ENCODE measurements at places on chromosomes 7 and 10.

- no peak for DNase-seq
These were observed 282.4 kb downstream of the HPSE2 start for GRCh38 chr10:98953251-98953650.

DNA sequence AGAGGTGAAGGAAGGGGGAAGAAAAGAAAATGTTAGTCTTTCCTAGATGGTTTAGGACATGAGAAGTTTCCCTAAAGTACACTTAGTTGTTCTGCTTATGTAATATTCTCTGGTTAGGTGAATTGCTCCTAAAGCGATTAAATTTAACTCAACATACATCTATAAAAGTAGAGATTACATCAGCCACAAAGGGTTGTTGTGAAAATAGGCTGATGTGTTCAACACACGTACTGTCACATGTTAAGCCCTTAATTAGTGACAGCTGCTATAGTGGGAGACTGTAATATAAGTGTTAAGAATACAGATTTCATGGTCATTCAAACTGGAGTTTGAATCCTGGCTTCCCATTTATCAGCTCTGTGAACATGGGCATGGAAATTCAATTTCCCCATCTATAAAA, 12.8 kb downstream of the HECTD2 start:
- DNase-seq = no peak

GRCh38 chr7:150997075-150997511, 6.3 kb downstream of the NOS3 start:
- DNase-seq = no peak

DNA sequence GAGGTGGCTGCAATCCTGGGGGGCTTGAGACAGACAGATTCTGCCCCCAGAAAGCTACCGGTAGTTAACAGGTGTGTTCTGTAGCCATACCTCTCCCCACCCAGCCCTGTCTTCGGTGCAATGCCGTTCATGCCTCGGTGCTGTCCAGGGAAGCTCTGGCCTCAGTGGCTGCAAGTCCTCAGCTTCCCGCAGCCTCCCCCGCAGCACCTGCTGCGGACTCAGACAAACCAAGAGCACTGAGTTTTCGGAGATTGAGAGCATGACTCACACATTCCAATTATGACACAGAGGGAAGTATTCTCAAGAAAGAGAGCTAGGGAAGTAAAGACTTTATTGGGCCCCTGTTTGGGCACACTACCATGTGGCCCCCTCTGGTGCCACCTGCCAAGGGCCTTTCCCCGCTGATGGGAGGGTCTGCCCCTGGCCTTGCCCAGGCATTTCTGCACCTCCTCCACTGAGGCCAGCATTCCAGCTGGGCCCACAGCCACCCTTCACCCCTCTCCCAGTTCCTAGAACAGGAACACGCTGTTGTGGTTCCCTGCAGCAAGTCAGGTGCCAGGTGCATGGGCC, 30.2 kb upstream of the EZH2 start:
- no peak for DNase-seq

DNA sequence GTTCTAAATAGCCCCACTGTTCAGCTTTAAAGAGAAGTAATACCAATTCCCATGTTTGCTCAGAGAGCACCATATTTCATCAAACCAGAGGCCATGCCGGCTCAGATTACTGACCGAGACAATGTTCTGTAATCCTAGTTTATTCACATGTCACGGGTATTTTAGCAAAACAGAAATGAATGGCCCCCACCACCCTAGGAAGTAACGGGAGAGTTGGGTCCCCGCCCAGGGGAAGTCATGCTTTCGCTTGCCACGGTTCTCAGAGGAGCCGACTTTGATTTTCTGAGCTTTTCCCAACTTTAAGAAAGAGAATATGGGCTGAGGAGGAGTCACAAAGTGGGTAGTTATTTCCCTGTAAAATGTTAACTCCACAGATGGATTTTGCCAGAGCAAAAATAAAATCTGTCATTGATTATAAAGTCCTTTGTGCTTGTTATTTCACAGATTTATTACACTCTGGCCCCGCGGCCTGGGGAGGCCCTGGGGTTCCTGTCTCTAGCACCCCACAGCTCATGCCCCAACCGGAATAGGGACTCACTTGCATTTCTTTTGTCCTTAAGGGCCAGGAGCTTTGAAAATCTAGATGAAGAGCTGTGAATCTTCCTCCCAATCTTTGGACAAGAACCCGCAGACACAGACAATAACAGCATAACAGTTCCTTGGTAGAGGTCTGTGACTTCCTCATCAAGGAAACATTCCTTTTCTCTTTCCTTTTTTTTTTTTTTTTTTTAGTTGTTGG, 3.7 kb upstream of the GDF10 start:
- no peak for DNase-seq

GRCh38 chr7:36127075-36127740, 25.8 kb upstream of the EEPD1 start:
- DNase-seq = no peak

DNA sequence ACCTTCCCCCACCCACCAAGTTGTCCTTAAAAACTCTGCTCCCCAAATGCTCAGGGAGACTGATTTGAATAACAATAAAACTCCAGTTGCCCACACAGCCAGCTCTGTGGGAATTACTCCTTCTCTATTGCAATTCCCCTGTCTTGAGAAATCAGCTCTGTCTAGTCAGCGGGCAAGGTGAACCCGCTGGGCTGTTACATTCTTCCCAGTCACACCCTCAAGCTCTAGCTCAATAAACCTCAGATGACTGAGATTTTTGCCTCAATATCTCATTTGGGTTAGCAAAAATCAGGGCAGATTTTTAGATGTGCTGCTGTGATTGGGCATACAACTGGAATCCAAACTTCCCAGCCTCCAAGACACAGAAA, 32.9 kb downstream of the SVOPL start:
- DNase-seq = no peak

DNA sequence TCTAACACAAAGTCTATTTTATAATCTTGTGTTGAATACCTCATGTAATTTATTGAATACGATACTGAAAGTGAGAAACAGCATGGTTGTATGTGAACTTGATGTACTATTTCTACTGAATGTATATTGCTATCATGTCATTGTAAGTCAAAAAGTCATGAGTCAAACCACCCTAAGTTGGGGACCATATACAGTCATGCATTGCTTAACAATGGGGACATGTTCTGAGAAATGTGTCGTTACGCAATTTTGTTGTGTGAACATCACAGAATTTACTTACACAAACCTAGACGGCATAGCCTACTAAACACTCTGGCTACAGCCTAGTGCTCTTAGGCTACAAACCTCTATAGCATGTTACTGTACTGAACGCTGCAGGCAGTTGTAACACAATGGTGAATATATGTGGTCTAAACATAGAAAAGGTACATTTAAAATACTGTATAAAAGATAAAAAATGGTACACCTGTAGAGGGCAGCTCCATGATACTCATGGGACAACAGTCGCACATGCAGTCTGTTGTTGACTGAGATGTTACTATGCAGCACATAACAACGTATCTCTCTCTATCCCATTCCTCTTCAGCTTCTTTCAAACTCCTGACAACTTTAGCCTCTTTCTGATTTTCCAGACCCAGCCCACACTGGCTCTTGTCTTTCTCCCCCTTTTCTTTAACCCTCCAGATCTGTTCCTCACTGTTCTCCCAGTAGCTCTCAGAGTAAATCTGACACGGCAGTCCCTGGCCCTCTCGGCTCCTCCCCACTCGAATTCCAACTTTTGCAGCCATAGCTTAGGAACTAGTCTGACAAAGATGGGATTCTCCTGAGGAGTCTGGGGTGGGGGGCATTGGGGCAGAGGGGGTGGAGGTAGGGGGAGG, 90.1 kb downstream of the SNX10 start:
- DNase-seq = no peak

DNA sequence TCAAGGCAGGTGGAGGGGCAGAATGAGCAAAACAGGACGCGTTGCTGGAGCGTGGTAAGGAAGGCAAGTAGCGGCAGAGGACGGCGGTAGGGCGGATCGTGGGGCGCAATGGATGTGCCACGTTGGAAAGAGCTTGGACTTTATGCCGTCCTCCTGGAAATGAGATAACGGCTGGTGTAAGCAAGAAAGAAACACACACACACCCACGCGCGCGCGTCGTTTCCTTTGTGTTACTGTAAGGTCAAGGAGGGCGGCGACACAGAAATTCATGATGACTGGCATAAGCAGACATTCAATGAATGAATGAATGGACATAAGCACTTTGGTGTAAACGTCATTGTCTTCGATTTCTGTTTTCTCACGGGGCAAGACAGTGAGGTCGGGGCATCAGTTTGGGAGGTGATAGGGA, 683 bp upstream of the ENTPD7 start:
- DNase-seq = no peak

GRCh38 chr7:69796416-69796815, 198.1 kb downstream of the AUTS2 start:
- no peak for DNase-seq

GRCh38 chr7:74026406-74026902, 1.5 kb upstream of the ELN start:
- no peak for DNase-seq

- peak; percentile 36 for DNase-seq
These were observed 126.4 kb upstream of the CCDC6 start for GRCh38 chr10:60032723-60033122.

GRCh38 chr10:34539533-34540315, 275.4 kb downstream of the PARD3 start:
- DNase-seq = no peak

DNA sequence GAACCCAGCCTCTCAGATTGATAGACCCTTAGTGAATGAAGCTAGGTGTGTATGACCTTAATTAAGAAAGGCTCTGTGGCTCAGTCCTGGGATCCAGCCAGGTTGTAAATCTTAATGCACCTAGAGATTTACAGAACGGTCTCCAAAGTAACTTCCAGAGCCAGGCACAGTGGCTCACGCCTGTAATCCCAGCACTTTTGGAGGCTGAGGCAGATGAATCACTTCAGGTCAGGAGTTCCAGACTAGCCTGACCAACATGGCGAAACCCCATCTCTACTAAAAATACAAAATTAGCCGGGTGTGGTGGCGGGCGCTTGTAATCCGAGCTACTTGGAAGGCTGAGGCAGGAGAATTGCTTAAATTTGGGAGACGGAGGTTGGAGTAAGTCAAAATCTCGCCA, 24.3 kb downstream of the CALHM2 start:
- no peak for DNase-seq

DNA sequence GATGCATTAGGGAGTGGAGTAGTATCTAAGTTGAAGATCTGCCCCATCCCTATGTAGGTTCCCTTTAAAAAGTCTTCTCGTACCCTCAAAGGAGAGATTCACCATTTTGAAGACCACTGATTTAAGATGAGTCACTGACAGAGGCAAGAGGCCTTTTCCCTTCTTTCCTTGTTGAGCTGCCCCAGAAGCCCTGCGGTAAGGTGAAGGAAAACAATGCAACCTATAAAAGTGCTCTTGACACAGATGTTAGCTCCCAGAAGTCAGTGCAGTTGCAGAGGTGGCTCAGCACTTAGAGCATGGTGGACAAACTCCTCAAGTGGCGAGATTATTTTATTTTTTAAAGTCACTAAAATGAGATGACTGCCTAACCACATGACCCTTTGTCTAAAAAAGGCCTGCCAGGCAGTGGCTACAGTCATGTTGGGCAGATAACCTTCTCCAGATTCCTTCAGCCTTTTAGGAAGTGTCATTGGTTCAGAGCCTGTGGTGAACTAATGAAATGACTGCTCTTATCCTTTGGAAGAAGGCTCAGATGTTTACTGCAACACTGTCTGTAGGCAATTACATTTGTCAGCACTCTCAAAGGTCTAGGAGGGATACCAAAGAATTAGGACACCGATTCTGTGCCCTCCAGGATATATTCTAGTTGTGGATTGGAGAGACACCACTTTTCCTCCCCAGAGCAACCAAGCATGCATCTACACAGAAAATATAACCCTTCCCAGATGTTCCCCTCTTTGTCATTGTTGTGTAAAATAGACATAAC, 88.7 kb downstream of the ARID5B start:
- DNase-seq = no peak

DNA sequence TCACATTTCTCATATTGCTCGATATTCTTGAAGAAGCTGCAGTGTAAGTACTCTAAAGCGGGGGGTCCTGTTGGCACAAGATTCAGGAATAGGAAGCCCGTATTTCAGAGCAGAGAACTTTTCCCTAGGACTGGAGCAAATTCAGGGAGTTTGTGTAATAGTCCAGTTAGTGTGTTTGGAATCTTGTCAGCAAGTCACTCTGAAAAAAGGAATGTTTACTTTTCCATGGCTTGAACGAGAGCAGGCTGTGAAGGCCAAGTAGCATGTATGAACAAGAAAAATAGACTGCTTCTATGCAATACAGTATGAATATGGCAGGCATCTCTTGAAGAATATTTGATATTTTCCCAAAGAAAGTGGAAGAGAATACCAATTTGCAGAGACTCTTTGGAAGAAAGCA, 39.8 kb downstream of the CDC123 start:
- DNase-seq = no peak

- no peak for DNase-seq
These were observed 97.3 kb upstream of the MACROH2A2 start for GRCh38 chr10:69955211-69955805.

DNA sequence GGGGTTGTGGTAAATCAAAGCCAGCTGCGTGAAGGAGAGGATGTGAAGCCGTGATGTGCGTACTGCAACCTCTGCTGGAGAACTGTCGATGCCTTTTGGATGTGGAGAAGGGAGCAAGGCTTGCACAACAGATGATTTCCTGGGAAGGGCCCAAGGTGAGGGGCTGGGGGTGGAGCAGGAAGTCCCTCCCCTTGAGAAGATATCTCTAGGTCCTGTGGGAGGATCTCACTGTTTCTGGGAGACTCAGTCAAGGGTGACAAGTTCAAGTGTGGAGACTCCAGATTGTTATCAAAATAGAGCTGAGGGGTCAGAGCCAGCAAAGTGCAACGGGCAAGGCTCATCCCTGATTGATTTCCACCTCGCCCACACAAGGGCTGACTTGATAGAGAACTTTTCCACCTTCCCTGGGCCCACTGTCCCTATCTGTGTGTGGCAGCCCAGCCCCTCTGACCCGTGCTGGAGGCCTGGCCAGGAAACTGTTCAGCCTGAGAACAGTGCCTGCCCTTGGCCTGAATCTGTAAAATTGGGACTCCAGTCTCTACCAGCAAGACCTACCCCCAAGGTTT, 55.0 kb downstream of the COL13A1 start:
- DNase-seq = no peak

- no peak for DNase-seq
These were observed 25.6 kb upstream of the ERCC6 start for GRCh38 chr10:49564461-49565009.

DNA sequence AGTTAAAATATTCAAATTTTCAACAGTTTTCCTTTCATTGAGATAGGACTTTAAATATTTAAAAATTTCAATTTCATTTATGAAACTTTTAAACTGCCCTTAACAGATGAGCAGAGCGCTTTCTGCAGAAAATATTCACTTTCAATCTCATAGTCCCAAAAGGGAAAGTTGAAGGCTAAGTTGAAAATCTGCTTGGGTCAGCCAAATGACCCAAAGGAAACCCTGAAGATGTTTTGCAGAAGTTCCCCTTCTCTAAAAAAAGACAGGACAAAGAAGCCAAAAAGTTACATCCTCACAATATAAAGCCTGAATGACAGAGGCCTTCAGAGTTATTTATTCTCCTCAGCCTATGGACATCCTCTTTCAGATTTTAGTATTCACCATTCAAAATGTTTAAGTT, 17.6 kb upstream of the SCIN start:
- no peak for DNase-seq

Data from bone marrow (tissue), 2 donors.